ENCODE measurements at places on chromosomes 6 and 20. TPM values are rescaled to one million over a fixed set of nuclear protein-coding genes. Genes with fewer than 3 reads are reported as not detected.

Gene SGK1
- total RNA-seq = 41.5 TPM

DNA sequence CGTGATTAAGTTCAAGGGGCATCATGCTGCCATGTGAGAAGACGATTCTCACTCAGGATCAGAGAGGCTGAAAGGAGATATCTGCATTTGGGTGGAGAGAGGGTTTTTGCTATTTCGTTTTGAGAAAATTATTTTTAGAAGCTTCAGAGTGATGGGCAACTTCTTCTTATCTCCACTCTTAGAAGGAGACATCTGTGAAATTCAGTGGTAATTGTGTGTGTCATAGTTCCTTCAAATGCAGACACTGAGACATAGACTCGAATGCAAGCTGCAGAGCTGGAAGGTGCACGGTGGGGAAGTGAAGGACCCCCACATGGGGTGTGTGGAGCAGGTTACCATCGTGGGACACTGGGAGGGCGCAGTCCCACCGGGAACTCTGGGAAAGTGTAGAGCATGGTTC lies 116.8 kb downstream of the PRND start:
- DNase-seq = no peak

DNA sequence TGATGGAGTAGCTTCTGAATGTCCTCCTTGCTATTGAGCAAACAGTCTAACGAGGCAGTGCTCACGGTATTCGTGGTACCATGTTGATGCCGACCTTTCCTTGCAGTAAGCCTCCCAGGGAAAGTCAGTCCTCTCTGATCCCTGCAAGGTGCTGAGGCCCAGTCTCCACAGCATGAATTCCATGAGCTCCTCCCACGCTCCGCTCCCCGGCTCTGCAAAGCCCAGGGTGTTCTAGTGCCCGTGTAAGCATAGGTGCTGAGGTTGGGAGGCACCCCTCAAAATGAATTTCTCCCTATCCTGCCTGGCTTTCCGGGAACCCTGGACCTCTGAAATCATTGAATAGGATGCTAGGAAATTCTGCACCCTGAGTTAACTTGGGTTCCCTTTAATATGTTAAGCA lies 251.0 kb downstream of the TAF4 start:
- no peak for DNase-seq

GRCh38 chr6:4403828-4404227 lies 268.5 kb upstream of the ECI2 start:
- DNase-seq = no peak
